Activated CD4-positive, alpha-beta memory T cell treated with anti-CD3 and anti-CD28 coated beads for 36 hours (primary cell): ENCODE measurements at places on chromosomes 2 and 18. TPM values are rescaled to one million over a fixed set of nuclear protein-coding genes. Genes with fewer than 3 reads are reported as not detected.

Gene RAD51AP2
- total RNA-seq, result not detected

Gene SLC35F6
- 6.8 TPM for total RNA-seq

Gene TTC32
- total RNA-seq, result 17.3 TPM

Gene MTLN
- total RNA-seq, result 75.9 TPM

Gene CCDC74A
- 7.0 TPM for total RNA-seq

Gene FIGLA
- total RNA-seq, result not detected

Gene ACKR3
- 1.2 TPM for total RNA-seq

Gene MC2R
- not detected for total RNA-seq

Gene CHRNG
- total RNA-seq, result not detected

Gene KCNJ13
- not detected for total RNA-seq

Gene ZNF396
- total RNA-seq, result 1.6 TPM

Gene ASB18
- total RNA-seq, result not detected

Gene CPLX4
- total RNA-seq, result not detected

Gene CD8B2
- total RNA-seq, result 0.07 TPM

Gene AUP1
- total RNA-seq, result 98.0 TPM

Gene NR4A2
- 10.0 TPM for total RNA-seq

Gene CCDC141
- total RNA-seq, result 0.93 TPM

Gene CNDP1
- total RNA-seq, result not detected

Gene MERTK
- total RNA-seq, result 1.0 TPM

Gene ANKRD29
- total RNA-seq, result not detected

Gene RALBP1
- total RNA-seq, result 53.1 TPM

Gene C2orf81
- 2.4 TPM for total RNA-seq

Gene BMP10
- total RNA-seq, result not detected

Gene STAM2
- 16.4 TPM for total RNA-seq

Gene RBFA
- total RNA-seq, result 29.5 TPM

Gene PELI1
- 42.9 TPM for total RNA-seq

Gene ATP6V1B1
- total RNA-seq, result not detected

Gene IL18R1
- total RNA-seq, result 25.5 TPM

Gene ASIC4
- total RNA-seq, result not detected

Gene MTIF2
- total RNA-seq, result 43.2 TPM

Gene MYO7B
- total RNA-seq, result 0.58 TPM

Gene OR6B2
- total RNA-seq, result not detected

Gene TMEFF2
- not detected for total RNA-seq

Gene PIEZO2
- not detected for total RNA-seq

Gene MALT1
- total RNA-seq, result 42.5 TPM

Gene COL6A3
- 29.7 TPM for total RNA-seq

Gene MEP1B
- not detected for total RNA-seq

Gene MEIS1
- not detected for total RNA-seq

Gene SERPINE2
- 16.4 TPM for total RNA-seq

Gene MOGAT1
- total RNA-seq, result not detected

Gene TTC31
- total RNA-seq, result 29.1 TPM

Gene NEURL3
- 1.1 TPM for total RNA-seq

Gene SCYGR4
- not detected for total RNA-seq
